ENCODE measurements at places on chromosomes 3 and 15.

GRCh38 chr15:98970799-98971198, 36.8 kb downstream of the PGPEP1L start:
- no peak for DNase-seq

GRCh38 chr3:37249717-37250116, 75.3 kb upstream of the LRRFIP2 start:
- DNase-seq, result no peak

DNA sequence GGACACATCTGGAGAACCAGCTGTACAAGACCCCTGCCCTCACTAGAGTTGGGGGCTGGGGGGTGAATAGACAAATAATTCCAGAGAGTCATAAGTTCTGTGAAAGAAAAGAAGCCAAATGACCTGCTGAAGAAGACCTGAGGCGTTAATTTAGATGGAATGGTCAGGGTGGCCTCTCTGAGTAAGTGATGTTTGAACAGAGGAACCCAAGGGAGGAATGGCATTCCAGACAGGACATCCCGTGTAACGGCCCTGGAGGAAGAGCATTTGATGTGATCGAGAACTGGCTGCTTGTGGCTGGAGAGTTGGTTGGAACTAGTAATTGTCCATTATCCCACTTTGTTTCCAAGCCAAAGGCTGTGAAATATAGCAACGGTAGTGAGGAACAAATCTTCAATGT, 1.7 kb downstream of the NR2C2 start:
- DNase-seq, result no peak

DNA sequence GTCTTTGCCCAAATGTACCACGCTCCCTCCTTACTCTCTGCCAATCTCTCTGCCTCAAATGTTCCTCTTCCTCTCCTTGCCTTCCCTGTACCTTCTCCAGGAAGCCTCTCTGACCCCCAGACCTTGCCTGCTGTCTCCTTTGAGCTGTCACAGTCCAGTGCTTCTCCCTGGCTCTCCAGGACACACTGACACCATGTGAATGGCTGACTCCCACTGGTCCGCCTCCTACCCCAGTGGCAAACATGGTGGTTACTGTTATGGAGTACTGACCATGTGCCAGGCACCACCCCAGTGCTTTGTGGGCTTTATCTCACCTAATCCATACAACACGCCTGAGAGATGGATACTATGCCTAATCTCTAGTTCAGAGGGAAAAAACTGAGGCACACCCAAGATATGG, 141.9 kb downstream of the TPRA1 start:
- DNase-seq, result no peak

DNA sequence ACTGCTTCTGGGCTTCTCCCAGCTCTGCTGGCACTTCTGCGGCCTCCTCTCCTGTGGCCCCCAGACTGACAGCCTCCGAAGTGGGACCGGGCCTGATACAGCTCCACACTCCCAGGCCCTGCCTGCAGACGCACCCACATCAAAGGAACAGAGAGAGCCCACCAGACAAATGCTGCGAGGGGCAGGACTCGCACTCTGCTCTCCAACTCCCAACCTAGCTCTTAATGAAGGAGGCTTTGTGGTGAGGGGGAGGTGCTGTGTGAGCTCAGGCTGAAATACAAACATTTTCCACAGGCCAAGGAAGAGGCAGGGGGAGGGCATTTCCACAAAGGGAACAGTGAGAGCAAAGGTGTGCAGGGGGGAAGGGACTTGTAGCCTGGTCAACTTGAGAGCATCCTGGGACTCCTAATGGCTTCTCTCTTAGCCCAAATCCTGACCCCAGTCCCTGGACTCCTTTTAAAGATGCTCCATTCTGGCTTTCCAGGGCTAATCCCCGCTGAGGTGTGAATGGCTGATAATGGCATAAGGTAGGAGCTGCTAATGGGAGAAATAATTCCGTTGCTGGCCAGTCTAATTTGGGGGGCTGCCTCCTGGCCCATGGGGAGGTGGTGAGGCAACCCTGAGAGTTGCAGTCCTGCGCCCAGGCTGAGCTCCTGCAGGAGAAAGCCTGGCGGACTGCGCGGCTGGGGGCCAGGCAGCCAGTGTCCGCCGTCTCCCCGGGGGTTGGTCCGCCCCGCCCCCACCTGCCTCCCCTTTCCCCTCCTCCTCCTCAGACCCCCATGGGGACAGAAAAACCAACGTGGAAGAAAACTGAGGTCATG, 9.6 kb downstream of the LINGO1 start:
- DNase-seq, result no peak

GRCh38 chr3:170844377-170844776, 25.6 kb downstream of the RPL22L1 start:
- DNase-seq, result no peak

DNA sequence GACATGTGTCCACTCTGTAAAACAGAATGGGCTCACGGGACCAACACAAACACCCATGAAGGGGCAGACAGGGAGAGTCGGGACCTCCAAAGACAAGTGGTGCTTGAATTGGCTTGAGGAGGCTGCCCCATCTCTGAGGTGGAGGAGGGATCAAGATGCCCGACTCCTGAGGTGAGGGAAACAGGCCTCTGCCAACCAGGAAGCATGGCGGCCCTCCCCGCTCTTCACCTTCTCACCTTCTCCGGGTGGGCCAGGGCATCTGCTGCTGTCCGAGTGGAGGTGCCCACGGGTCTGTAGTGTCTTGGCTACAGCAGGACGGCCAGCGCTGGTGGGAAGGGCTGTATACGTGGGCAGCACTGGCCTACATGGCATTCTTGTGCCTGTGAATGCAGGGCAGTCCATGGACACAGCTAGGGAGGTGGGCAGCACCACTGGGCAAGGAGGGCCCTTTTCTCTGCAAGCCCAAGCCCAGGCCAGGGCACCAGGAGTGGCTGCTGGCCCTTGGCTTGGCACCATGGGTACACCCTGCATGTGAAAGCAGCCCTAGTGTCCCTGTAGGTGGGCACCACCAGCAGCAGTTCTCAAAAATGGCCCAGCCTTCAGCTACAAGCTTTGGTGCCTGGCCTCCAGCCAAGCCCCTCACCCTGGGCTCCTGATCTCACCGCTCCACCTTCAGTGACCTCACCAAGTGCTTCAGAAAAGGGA, 79.4 kb downstream of the SNRK start:
- no peak for DNase-seq

DNA sequence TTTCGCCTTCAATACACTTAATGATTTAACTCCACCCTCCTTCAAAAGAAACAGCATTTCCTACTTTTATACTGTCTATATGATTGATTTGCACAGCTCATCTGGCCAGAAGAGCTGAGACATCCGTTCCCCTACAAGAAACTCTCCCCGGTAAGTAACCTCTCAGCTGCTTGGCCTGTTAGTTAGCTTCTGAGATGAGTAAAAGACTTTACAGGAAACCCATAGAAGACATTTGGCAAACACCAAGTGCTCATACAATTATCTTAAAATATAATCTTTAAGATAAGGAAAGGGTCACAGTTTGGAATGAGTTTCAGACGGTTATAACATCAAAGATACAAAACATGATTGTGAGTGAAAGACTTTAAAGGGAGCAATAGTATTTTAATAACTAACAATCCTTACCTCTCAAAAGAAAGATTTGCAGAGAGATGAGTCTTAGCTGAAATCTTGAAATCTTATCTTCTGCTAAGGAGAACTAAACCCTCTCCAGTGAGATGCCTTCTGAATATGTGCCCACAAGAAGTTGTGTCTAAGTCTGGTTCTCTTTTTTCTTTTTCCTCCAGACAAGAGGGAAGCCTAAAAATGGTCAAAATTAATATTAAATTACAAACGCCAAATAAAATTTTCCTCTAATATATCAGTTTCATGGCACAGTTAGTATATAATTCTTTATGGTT, at the start of gene CCR5:
Gene CCR5 (plus strand): TSS at position 108 of the 680 bp plus-strand sequence. CDS start 1,957 bp downstream, outside the sequence.
- no peak for DNase-seq

All from GF-D8 (cell line).